ENCODE measurements at places on chromosomes 5 and 9.

- no peak for DNase-seq
Measured at GRCh38 chr9:124392254-124392870, 22.9 kb downstream of the PSMB7 start.

- DNase-seq: no peak
Measured at GRCh38 chr9:26809795-26810194, 82.8 kb downstream of the CAAP1 start.

GRCh38 chr5:93790401-93790800, 49.0 kb upstream of the POU5F2 start:
- DNase-seq: no peak

GRCh38 chr9:118577121-118577520, 792.1 kb downstream of the BRINP1 start:
- DNase-seq: no peak

DNA sequence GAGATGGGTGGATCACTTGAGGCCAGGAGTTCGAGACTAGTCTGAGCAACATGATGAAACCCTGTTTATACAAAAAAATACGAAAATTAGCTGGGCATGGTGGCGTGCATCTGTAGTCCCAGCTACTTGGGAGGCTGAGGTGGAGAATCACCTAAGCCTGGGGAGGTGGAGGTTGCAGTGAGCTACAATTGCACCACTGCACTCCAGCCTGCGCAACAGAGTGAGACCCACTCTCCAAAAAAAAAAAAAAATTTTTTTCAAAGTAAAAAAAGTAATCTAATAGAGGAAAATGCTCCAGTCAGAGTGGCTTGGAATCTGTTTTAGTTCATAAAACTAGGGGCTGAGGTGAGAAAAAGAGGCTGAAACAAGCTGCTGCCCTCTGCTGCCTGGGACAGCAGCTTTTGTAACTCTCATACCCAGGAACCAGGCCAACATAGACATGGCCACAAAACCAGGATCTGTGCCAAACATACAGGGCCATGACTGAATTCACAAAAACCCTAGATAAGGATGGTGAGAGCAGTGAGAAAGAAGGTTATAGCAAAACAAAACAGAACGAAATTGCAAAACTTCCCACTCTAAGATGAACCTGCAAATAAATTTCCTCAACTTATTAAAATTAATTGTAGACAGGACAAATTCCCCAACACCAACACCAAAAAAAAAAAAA, 13.1 kb upstream of the DCAF12 start:
- no peak for DNase-seq

DNA sequence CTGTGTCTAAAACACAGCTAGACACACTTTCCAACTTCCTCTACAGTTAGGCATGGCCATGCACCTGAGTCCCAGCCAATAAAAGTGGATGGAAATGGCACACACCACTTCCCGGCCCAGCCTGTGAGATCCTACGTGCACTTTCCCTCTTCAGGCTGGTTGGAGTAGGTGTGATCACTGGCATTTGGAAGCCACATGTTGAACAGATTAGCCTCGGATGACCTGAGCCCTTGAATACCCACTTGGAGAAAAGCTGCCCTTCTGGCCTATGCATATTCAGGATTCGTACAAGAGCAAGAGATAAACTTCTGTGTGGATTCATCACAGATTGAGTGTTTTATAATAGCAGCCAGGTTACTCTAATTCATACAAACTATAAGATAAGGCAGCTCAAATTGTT, 359.0 kb upstream of the SLC30A5 start:
- no peak for DNase-seq

- DNase-seq: no peak
Measured at GRCh38 chr9:114400219-114400618, 12.4 kb upstream of the AKNA start.

GRCh38 chr5:22998362-22998761, 145.2 kb upstream of the CDH12 start:
- DNase-seq: no peak

DNA sequence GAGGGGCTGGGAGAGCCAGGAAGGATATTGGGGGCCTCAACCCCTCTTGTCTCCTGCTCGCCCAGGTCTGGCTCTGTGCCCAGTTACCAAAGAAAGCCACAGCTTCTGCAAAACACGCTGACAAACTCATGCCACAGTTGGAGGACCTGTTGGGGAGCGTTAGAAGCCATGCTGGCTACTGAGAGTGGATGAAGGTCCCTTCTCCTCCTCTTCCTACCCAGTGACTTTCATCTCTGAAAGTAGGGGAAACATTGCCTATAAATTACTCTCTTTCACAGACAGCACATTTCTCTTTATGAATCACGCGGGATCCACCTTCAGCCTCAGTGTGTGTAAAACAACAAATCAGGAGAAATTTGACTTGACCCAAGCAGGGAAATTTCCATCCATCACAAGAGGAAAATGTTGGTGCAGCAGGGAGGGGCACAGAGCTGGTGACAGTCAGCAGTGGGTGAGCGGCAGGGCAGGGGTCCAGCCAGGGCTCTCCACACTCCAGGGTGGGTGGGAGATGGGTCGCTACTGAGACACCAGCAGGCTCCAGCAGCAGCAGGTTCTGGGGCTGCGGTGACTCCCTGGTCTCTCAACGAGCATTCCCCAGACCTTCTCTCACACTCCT, 181.9 kb downstream of the FGF18 start:
- no peak for DNase-seq

GRCh38 chr5:12522116-12522515, 617.9 kb upstream of the CTNND2 start:
- DNase-seq: no peak

- no peak for DNase-seq
Measured at GRCh38 chr5:170470808-170471404, 32.9 kb upstream of the KCNIP1 start.

GRCh38 chr5:12315461-12315860, 411.2 kb upstream of the CTNND2 start:
- no peak for DNase-seq

GRCh38 chr5:90308787-90309585, 100.6 kb downstream of the CETN3 start:
- no peak for DNase-seq

Data from activated naive CD4-positive, alpha-beta T cell treated with Interleukin-2 at 50 U/mL for 16 hours (primary cell).